ENCODE measurements at places on chromosomes 7 and 10. TPM values are rescaled to one million over a fixed set of nuclear protein-coding genes. Genes with fewer than 3 reads are reported as not detected.

The SPDYE16 gene
- total RNA-seq: 0.18 TPM

The ZNF32 gene
- 14.1 TPM for total RNA-seq

The AGBL3 gene
- 2.1 TPM for total RNA-seq

The OPN4 gene
- not detected for total RNA-seq

The LIPK gene
- total RNA-seq: not detected

GRCh38 chr10:88226891-88227290 is 356.2 kb downstream of the RNLS start:
- no peak for DNase-seq

GRCh38 chr7:4871930-4872675 is 10.3 kb upstream of the PAPOLB start:
- DNase-seq: no peak

DNA sequence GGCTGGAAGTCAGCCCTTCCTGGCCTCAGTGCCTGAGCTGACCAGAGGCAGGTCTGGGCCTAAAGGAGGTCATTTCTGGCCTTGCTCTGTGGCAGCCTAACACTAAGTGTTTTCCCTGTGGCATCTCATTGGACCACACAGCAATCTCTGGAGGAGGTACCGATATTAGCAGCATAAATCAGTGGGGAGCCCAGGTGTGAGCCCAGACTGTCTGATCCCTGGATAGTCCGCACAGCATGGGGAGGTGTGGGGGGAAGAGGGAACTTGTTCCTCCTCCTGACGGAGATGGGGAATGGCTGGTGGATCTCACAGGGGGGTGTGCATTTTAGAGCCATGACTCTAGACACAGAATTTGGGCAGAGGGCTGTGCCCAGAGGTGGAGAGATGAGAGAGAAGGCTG is 11.0 kb upstream of the PPIF start:
- DNase-seq: no peak

GRCh38 chr10:78342827-78343653 is 309.4 kb downstream of the RPS24 start:
- no peak for DNase-seq

DNA sequence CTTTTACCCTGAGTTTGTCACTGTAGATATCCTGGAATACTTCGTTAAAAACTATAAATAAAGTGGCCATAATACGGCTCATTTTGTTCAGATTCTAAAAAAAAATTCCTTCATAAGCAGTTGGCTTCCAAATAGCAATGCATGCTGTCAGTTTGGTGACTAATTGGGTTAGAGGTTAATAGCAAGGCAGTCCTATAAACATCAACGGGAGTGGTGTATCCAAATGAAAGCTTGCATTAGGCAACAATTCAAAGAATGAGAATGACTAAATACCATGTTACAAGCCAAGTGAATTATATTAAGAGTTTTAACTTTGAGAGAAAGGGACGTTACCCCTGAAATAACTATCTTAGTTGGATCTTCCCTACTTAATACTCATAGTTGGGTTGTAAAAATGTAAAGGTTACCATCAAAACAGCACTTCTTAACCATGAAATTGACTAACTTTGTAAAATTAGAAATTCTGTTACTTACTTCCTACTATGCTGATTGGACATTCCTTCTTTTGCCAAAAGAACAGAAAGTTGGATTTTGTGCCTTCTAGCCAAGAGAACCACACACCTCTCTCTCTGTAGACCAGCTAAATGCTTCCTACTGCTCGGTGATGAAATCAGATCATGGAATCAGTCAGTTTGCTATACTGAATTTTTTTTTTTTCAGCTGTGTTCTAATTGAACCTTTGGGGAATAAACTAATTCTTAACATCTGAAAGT is 98.0 kb downstream of the KAT6B start:
- DNase-seq: no peak

DNA sequence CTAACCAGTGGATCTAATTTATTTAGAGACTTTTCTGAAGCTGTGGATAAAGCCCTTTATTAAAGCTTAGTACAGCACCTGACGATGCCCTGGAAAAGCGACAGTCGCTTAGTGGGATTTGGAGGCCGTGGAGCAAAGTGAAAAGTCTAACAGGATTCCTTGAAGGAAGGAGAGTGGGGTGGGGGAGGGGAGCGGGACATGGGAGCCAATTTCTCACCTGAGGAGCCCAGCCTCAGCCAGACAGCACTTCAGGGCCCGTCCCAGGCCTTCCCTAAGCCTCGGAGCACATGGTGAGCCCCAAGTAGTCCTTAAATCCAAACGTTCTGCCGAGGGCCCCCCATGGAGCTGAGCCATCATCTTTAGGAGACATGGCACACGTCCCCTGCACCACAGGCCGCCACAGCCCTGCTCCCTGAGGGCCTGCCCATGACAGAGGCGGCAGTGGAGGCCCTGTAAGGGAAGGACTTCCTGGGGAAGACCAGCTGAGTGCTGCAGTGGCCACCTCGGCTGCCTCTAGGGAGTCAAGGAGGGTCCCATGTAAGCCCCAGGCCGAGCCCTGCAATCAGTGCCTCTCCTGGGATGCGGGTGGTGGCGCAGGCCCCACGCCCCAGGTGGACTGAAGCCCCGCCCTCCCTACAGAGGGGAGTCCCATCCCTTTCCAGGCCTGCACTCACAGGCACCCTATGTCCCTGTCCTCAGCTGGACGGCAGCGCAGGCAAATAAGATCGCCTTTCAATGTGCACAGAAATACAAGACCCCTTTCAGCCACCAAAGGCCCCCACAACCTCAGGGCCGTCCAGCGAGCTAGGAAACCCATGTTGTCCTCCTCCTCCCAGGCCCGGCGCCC is 187.0 kb downstream of the MAD1L1 start:
- DNase-seq: no peak

DNA sequence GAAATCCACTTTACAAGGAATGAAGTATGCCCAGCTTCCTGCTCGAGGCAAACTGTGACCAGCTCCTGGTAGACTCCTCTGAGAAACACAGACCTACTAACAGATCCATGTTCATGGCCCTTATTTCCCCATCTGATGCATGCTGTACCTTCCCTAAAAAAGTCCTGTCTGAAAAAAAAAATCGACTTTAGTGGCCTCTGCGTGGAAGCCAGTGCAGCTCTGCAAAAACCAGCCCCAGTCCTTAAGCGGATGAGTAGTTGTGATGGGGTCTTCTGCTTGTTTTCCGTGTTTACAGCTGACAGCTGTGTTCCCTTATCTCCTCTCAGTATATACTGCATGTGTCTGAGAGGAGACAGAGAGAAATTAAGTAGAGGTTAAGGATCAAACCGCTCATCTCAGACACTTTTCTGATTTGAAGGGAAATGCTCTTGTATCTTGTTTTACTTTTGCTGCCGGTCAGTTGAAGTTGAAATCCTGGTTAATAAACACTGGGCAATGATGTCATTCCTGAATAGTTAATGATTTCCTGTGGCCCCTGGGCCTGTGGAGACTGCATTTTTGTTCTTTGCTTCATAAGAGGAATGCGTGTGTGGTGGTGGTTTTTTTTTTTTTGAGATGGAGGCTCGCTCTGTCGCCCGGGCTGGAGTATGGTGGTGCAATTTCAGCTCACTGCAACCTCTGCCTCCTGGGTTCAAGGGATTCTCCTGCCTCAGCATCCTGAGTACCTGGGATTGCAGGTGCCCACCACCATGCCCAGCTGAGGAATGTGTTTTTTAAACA is 67.6 kb downstream of the DOCK1 start:
- no peak for DNase-seq

DNA sequence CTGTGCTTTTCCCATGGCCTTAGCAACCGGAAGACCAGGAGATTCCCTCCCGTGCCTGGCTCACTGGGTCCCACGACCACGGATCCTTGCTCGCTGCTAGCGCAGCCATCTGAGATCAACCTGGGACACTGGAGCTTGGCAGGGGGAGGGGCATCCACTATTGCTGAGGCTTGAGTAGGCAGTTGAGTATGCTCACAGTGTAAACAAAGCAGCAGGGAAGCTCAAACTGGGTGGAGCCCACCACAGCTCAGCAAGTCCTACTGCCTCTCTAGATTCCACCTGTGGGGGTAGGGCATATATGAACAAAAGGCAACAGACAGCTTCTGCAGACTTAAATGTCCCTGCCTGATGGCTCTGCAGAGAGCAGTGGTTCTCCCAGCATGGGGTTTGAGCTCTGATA is 697.0 kb downstream of the SORCS1 start:
- DNase-seq: no peak

Data from activated CD4-positive, alpha-beta T cell treated with anti-CD3 and anti-CD28 coated beads for 36 hours (primary cell).